ENCODE measurements at places on chromosomes 4 and X. TPM values are rescaled to one million over a fixed set of nuclear protein-coding genes. Genes with fewer than 3 reads are reported as not detected.

CENPVL2 gene
- not detected for polyA plus RNA-seq

GRCh38 chr4:122279670-122280069, 99.1 kb upstream of the ADAD1 start:
- DNase-seq, result no peak

MTNR1A gene
- not detected for polyA plus RNA-seq

- DNase-seq, result peak; percentile 57
Measured at GRCh38 chr4:7757501-7758471, 181.9 kb downstream of the AFAP1 start.

GRCh38 chr4:74431113-74431826, 13.7 kb upstream of the AREG start:
- DNase-seq, result peak; percentile 10

- no peak for DNase-seq
Measured at GRCh38 chr4:82606622-82607021, 44.8 kb upstream of the TMEM150C start.

- no peak for DNase-seq
Measured at GRCh38 chr4:100889401-100889800, 371.6 kb upstream of the EMCN start.

AMTN gene
- not detected for polyA plus RNA-seq

ARHGEF6 gene
- polyA plus RNA-seq, result 42.0 TPM

DNA sequence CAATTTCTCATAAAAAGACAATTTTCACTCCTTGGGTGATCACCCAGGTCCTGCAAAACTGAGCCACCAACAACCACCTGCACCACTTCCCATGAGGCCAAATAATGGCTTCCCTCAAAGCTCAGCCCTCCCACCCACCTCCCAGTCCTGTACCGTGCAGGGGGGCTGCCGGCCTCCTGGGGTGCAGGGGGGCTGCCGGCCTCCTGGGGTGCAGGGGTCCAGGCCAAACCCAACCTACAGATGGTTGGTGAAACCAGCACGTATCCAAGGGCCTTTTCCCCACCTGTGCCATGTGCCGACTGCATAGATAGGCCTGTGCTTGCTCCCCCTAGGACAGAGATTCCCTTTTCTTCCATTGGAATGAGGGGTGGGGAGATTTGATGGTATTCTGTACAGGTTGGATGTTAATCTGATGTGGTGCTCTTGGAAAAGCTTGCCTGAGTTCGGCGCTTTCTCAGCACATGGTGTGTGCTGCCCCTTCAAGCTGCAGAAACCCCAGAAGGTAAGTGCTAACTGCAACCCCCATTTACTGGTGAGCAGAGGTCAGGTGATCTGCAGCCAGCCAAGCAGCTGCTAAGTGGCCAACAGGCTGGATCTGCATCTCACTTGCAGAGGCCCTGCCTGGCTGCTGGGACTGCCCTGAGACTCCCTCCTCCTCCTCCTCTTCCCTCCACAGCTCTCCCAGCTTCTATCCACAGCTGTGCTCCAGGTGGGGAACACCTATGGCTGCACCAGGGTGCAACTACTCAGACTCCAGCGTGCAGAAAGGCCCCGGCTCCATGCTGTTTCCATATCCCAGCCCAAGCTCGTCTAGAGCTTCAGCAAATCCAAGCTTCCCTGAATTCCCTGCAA, 38.8 kb downstream of the FRG1 start:
- DNase-seq, result no peak

APLN gene
- polyA plus RNA-seq, result 9.0 TPM

ZFP92 gene
- polyA plus RNA-seq, result 0.92 TPM

- DNase-seq, result peak; percentile 11
Measured at GRCh38 chrX:37871626-37872302, 24.4 kb upstream of the DYNLT3 start.

DNA sequence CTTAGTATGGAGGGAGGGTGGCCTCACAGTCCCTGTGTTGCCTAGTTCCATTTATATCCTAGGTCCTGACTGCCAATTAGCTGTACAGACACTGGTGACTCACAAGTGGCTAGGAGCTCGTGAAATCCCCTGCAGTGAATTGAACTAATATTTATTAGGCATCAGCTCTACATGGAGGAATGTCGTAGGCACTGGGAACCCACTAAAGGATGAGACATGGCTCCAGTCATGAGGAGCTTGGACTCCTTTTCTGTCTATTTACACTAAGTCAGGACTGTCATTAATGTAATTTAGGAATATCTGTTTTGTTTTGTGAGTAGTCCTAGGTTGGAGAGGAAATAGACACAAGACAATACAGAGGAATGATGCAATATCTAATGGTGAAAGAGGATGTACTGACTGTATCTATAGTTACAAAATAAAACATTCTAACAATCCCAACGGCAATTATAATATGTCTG, 67.7 kb downstream of the MID1IP1 start:
- peak; percentile 42 for DNase-seq

DNA sequence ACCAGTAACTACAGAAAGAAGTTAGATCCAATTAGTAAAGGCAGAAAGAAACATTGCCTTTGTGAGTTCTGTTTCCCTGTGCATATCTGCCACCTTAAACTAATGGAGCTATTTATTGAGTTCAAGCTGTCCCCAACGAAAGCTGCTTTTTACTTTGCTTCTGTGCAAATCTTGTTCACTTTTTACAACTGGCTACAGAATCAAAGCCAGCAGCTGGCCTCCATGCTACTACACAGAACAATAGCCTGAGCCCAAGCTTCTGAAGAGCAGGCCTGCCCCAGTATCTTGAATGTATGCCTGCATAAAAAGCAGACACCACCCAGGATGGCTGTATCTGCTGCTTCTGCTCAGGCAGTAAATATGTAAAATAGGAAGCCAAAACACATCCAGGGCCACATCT, 28.1 kb downstream of the ANK2 start:
- peak; percentile 7 for DNase-seq

PABPC4L gene
- 9.1 TPM for polyA plus RNA-seq

DNA sequence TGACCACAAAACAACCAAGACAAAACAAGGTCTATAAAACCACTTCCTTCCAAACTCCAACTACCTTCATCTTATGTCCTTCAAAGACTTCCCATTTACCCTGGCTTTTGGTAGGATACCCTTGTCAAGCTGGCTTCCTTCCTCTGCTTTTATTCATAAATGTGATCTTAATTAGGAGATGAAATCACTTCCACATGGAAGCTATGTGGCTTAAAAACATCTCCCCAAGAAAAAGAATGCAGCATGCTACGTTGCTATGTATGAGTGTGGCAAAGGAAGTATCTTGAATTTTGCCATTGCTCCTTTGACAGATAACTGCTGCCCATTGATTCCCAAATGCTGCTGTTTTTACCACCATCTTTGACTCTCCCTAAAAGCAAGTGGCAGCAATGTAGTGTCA, 46.4 kb upstream of the VEGFD start:
- DNase-seq, result no peak

GRCh38 chr4:118784776-118785175, 51.1 kb downstream of the SEC24D start:
- DNase-seq, result peak; percentile 76

COL4A6 gene
- 1.9 TPM for polyA plus RNA-seq

GRCh38 chr4:5322321-5322720, 271.0 kb downstream of the STK32B start:
- no peak for DNase-seq

DNA sequence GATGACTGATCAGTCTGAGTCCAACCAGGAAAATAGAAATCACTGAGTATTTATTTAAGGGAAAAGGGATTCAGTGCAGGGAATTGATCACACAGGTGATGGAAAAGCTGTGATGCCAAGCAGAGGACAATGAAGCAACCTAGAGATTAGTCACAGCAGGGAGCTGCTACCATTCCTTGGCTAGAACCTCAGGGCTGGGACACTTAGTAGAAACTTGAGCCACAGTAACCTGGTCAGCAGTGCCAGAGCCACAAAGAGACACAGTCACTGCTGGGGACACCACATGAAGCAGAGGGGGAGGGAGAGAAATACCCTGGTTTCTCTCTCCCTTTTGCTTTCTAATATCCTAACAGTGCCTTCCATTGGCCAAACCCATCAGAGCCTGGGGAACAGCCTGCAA, 38.7 kb downstream of the RTL9 start:
- DNase-seq, result no peak

GRCh38 chr4:38948551-38948950, 80.9 kb downstream of the FAM114A1 start:
- peak; percentile 85 for DNase-seq

PHOX2B gene
- not detected for polyA plus RNA-seq

DNA sequence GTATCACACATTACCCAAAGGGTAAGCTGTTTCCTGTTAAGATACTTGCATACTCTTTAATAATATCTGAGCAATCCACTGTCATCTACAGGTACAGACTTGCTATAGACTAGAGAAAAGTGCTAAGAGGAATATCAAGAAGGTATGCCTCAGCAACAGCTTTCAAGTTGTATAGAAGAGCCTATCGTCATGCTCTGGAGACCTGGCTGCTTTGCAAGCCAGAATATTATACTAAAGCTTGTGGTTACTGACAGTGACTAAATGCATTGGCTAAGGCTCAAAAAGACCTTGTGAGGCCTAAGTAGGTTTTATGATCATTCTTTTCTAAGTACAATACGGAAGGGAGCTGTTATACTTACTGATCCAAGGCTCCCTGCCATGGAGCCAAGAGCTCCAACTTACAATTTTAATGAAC, 11.3 kb downstream of the LAMP2 start:
- peak; percentile 55 for DNase-seq

DNA sequence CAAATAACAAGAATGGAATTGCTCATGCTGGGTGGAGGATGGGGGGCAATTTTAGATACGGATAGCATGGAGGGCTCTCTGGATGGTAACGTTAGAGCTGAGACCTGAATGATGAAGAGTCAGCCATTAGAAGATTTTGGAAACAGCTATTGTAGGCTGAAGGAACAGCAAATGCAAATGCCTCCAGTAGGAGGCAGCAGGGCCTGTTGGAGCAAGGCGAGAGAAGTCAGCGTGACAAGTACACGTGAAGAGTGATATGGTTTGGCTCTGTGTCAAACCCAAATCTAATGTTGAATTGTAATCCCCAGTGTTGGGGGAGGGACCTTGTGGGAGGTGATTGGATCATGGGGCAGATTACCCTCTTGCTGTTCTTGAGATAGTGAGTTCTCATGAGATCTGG, 59.3 kb upstream of the SOD3 start:
- no peak for DNase-seq

- DNase-seq, result no peak
Measured at GRCh38 chr4:8593264-8594096, 915 bp downstream of the CPZ start.

DNA sequence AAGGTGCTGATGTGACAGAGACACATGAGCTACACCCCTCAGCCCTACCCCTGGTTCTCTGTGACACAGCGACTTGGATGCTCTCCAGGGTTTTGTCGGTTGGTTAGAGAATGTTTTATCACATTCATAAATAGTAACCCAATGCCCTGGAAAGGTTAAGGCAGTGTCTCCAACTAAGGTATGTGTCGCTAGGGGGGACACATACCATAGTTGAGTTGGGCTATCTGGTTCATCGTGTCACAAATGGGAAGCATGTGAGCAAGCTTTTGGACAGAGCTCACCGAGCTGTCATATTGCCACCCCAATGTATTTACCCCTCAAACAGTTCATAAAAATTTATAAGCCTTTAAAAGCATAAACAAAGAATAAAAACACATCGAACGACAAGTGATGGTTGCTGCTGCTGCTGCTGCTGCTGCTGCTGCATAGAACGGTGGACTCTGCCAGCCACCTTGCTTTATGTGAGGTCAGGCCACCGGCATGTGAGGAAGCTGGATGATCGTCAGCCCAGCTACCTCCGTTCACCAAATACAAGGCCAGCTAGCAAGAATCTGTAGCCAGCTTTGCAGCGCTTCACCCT, 55.9 kb downstream of the STOX2 start:
- peak; percentile 34 for DNase-seq

DNA sequence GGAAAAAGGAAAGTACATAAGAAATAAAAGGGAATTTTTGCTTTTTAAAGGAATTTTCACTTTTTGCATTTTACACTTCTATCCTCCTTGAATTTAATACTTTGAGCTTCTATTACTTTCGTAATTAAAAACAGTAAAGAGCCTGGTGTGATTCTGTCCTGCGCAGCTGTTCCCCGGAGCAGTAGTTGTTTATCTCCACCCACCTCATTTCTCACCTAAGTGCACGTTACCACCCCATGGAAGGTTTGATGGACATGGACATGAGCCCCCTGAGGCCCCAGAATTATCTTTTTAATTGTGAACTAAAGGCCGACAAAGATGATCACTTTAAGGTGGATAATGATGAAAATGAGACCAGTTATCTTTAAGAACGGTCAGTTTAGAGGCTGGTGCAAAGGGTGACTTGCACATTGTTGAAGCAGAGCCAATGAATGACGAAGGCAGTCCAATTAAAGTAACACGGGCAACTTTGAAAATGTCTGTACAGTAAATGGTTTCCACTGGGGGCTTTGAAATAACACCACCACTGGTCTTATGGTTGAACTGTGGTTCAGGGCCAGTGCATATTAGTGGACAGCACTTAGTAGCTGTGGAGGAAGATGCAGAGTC, 52.1 kb upstream of the TEX13D start:
- no peak for DNase-seq

- no peak for DNase-seq
Measured at GRCh38 chr4:87232216-87232615, 11.8 kb upstream of the KLHL8 start.

GRCh38 chr4:120062663-120063195, 3.9 kb downstream of the MAD2L1 start:
- DNase-seq, result no peak

DNA sequence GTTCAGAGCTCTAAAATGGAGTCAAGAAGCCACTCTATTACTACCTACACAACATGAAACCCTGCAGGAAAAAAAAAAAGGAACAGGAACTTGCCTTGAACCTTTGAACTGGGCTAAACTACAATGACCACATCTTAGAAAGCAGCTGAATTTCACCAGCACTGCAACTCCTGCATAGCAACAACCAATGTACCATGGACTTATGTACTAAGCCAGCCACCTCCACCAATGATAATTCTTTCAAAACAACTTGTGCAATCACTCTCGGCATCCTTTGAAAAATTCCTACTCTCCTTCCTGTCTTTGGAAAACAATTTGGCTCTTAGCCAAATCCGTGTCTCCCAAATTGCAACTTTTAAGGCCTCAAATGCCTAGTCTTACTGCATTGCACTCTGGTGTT, 26.8 kb upstream of the FMR1 start:
- DNase-seq, result no peak

DNA sequence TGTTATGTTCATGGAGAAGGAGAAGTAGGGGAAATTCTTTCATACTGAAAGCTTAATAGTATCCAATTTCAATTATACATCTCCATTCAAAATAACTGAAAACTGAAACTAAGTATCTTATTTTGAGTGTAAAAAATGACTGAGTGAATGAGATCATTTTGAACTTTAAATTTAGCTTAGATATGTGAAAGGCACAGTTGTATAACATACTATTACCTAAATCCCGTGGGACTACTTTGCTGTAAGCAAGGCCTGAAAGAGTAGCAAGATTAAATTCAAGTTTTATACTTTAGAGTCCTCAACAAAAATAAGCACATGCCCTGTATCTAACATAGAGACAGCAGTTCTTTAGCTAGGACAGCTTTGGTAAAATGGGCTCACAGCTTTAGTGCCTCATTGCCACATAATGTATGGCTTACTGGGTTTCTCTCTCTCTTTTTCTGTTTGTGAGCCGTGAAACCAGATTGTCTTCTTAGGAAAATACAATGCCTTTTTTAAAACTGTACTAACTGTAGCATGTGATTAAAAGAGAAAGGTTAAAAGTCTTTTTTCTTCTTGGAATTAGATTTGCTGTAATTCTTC, 43.2 kb downstream of the GSTCD start:
- DNase-seq, result no peak

- DNase-seq, result peak; percentile 83
Measured at GRCh38 chrX:152897222-152898131, at the start of gene ZNF185. TSS of gene ZNF185 (plus strand) at chrX:152898067. CDS start at chrX:152914490, 16,423 bp downstream.

KLB gene
- polyA plus RNA-seq, result 0.04 TPM

Measured in muscle of leg (tissue), 16 donors.